ENCODE measurements at places on chromosomes 4 and X.

- DNase-seq = no peak
These were observed 48.3 kb upstream of the NOCT start for GRCh38 chr4:138967313-138967712.

DNA sequence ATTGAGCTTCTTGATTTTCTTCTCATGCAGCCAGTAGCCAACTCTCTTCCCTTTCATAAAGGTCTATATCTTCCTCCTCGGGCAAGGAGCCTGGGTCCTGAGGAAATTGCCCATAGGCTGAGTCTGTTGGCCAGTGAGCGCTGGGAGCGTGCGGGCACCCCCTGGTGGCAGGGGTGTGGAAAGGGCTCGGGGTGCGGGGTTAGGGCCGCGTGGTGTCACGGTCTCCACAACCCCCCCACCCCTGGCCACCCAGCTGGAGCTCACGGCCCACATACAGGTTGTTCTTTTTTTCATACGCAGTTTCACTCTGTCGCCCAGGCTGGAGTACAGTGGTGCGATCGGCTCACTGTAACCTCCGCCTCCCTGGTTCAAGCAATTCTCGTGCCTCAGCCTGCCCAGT, 13.1 kb downstream of the RBM10 start:
- no peak for DNase-seq

DNA sequence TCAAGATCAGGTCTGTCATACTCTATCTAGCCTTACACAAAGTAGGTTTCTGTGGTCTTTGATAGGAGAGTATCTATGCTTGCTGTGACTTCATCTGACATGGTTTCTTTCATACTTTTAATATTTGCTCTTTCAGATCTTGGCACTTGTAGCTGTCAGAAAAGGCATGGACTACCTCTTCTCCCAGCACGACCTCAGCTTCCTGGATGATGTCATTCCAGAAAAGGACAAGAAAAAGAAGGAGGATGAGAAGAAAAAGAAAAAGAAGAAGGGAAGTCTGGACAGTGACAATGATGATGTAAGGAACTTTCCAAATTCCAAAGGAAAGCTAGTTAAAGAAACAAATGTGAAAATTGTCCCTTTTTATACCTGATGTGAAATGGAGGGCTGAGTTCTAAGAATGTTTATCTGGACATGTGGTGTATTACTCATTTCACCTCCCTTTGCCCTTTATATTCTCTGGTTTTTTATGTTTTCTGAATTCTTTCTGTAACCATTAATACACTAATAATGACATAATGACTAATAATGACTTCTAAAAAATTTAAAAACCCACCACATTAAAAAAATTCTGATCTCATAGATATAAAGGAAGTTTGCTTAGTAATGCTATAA, 221.2 kb downstream of the SLC4A4 start:
- no peak for DNase-seq

DNA sequence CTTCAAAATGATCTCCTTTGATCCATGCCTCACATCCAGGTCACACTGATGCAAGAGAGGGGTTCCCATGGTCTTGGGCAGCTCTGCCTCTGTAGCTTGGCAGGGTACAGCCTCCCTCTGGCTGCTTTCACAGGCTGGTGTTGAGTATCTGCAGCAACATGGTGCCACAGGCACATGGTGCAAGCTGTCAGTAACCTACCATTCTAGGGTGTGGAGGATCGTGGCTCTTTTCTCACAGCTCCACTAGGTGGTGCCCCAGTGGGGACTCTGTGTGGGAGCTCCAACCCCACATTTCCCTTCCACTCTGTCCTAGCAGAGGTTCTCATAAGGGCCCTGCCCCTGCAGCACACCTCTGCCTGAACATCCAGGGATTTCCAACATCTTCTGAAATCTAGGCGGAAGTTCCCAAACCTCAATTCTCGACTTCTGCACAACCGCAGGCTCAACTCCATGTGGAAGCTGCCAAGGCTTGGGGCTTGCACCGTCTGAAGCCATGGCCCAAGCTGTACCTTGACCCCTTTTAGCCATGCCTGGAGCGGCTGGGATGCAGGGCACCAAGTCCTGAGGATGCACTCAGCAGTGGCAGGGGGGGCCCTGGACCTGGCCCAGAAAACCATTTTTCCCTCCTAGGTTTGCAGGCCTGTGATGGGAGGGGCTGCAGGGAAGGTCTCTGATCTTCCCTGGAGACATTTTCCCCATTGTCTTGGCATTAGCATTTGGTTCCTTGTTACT, 137.8 kb upstream of the NUDT6 start:
- no peak for DNase-seq

DNA sequence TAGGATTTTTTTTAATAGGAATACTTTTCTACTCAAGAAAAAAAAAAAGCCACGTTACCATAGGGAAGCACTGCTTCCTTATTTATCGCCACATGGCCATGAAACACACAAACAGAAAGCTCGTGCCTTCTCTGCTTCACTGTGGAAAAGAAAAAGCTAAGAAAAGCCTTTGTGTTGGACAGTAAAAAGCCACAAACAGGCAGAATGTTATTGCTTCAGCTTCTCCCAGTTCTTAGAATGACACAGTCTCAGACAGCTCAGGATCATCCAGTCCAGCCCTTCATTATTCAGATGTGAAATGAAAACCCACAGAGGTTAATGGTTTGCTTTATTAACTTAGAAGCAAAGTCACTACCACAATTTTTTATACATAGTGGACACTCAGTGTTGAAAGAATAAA, 181.6 kb upstream of the NOCT start:
- no peak for DNase-seq

GRCh38 chr4:119678761-119679160, 50.2 kb upstream of the PDE5A start:
- no peak for DNase-seq

GRCh38 chr4:120304801-120305200, 238.2 kb upstream of the MAD2L1 start:
- no peak for DNase-seq

- DNase-seq = no peak
These were observed 194.9 kb downstream of the ADAMTS3 start for GRCh38 chr4:72374159-72374558.

DNA sequence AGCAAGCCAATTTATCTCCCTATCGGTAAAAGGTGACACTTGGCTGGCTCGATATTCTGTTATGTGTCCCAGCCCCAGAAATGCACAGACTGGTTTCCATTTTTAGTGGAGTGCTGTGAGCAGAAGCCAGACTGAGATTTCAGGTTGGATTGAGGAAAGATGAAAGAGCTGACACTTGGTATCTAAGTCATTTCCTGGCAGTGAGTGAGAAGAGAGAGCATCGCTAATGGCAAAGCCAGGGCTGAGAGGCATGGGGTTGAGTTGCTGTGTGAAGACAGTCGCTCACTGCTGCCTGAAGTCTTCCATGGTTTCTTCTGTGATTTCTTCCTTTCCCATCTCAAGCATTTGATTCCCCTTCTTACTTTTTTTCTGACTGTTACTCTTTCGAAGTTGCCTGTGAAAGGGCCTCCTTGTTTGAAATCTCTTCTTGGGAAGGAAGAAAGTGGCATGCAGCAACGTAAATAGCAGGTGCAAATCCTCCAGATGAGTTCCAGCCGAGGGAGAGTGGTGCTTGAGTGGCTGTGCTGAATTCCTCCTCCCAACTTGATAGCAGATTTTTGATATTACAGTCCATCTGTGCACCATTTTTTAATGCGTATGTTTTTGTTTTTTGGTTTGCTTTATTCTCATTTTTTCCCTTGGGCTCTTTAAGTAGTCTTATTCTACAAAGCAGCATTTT, 109.2 kb upstream of the LIMCH1 start:
- no peak for DNase-seq

DNA sequence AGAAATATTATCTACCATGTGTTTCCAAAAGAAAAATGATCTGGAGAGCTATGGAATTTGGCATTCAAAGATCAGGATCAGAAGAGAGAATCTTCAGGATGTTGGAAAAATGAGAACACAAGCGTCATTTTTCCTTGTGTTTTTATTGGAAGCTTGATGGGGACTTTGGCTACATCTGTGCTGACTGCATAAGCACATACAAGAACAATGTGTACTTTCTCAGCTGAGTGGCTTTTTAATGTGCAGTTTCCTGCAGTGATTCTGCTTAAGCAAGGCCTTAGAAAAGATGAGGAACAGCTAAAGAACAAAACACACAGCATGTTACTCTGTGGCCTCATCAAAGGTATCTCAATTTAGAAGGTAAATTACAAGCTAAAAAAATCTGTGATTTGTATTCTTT, 1039.9 kb downstream of the GLUD2 start:
- DNase-seq = no peak

DNA sequence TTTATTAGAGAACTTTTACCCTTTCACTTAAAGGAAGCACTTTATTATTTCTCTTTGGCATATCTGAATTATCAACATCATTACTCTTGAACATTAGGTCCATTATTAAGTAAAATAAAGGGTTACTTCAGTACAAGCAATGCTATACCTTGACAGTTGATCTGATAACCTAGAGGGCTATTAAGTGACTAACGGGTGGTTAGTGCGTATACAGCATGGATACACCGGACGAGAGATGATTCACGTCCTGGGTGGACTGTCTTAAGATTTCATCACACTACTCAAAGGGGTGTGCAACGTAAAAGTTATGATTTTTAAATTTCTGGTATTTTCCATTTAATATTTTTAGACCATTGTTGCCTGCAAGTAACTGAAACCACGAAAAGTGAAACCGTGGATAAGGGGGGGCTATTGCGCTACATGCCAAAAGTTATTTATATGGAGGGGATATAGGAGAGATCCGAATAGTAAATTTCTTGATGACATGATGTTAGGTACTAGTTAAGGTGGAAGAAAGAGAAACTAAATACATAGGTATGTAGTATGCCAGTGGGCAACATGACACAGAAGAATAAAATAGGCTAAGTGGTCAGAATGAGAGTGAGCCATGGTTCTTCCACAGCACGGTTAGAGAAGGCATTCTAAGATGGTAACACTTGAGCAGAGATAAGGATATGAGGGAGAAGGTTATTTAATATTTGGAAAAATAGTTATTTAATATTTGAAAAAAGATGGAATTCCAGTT, 230.8 kb upstream of the ANKRD50 start:
- DNase-seq = no peak

GRCh38 chr4:143667461-143667860, 33.0 kb downstream of the FREM3 start:
- no peak for DNase-seq

GRCh38 chr4:152896811-152897210, 39.3 kb upstream of the FHDC1 start:
- DNase-seq = no peak

- DNase-seq = no peak
These were observed 51.4 kb downstream of the ABLIM2 start for GRCh38 chr4:8107146-8107657.

GRCh38 chr4:25926462-25926861, 12.4 kb downstream of the SMIM20 start:
- DNase-seq = no peak

GRCh38 chr4:108166441-108167315, 2.1 kb downstream of the LEF1 start:
- peak; percentile 58 for DNase-seq

- no peak for DNase-seq
These were observed 10.0 kb downstream of the SLC2A9 start for GRCh38 chr4:10011277-10011676.

DNA sequence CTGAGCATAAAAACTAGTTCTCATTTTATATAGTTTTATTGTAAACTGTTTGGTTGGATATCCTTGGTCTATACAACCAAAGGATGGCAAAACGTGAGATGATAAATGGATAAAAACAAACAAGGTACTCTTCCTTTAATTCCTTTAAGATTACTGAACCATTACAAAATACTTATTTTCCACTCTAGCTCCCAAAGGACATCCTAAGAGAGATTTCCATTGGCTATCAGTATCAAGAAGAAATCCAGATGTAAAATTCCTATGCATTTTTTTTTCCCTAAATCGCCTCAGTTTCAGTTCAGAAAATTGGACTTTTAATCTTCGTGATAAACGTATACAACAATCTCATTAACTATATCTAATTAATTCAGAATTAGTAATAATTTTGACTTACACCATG, 2.3 kb downstream of the FBXL5 start:
- no peak for DNase-seq

DNA sequence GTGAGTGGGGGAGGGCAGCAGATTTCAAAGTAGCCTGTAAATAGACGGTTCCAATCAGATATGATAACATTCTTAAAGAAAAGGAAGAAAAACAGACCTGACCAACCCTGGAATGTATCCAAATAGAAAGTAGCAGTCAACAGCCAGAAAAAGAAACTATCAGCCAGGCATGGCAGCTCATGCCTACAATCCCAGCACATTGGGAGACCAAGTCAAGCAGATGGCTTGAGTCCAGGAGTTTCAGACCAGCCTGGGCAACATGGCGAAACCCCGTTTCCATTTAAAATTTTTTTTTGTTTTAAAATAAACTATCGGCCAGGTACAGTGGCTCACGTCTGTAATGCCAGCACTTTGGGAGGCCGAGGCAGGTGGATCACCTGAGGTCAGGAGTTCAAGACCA, 125.0 kb downstream of the THOC2 start:
- no peak for DNase-seq

GRCh38 chr4:118287711-118288451, 64.9 kb downstream of the PRSS12 start:
- DNase-seq = no peak
